ENCODE measurements at places on chromosomes 1 and 21.

DNA sequence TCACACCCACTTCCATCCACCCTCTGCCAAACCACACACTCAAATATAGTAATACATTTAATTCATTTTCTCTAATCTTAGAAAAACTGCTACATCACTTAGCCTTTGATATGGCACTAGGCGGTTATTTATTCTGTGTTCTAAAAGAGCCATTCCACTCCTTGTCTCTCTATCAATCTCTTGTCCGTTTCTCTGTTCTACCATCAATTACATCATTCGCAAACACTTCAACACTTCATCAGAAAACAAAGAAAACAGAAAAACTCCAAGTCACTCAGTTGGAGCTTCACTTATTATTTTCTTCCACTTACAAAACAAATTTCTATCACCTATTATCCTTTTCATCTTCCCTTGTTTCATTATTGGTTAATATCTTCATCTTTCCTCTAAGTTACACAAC, 1523.0 kb downstream of the KCNT2 start:
- DNase-seq = no peak

DNA sequence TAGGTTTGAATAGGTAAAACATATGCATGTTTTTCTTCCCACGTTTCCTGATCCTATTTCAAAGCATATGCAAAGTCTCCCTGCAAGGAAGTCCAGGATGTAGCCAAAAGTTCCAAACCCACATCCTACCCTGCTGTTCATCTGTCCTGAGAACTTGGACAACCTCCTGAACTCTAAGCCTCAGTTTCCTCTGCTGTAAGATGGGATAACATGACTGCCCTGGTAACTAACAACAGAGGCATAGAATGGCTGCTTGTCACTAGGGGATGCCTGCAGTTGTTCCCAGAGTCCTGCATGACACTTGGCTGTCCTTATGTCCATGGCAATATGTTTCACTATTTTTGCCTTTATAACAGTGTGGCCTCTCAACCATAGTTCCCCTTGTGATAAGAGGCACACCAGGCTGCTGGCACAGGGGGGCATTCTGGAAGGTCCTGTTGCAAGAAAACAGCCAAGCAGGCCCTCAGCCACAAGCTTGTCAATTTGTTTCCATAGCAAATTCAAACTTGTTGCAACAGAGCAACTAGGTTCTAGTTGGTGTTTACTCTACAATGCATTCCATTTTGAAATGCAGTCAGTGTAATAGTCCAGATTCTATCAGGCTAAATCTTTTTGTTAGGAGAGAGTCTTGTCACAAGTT, 1.5 kb upstream of the HDGF start:
- DNase-seq = no peak

GRCh38 chr21:15191342-15191741, 126.5 kb upstream of the NRIP1 start:
- DNase-seq = no peak

DNA sequence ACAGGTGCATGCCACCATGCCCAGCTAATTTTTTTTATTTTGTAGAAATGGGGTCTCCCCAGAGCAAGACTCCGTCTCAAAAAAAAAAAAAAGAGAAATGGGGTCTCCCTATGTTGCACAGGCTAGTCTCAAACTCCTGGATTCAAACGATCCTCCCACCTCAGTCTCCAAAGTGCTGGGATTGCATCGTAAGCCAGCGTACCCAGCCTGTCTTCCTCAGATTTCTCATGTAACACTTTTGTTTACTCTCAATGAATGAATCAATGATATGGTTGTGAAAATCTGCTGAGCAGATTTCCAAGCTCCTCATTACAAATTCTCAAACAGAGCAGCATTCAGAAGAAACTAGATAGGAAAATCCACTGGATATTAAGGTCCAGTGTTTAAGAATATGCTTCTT, 6.6 kb downstream of the CMPK1 start:
- no peak for DNase-seq

DNA sequence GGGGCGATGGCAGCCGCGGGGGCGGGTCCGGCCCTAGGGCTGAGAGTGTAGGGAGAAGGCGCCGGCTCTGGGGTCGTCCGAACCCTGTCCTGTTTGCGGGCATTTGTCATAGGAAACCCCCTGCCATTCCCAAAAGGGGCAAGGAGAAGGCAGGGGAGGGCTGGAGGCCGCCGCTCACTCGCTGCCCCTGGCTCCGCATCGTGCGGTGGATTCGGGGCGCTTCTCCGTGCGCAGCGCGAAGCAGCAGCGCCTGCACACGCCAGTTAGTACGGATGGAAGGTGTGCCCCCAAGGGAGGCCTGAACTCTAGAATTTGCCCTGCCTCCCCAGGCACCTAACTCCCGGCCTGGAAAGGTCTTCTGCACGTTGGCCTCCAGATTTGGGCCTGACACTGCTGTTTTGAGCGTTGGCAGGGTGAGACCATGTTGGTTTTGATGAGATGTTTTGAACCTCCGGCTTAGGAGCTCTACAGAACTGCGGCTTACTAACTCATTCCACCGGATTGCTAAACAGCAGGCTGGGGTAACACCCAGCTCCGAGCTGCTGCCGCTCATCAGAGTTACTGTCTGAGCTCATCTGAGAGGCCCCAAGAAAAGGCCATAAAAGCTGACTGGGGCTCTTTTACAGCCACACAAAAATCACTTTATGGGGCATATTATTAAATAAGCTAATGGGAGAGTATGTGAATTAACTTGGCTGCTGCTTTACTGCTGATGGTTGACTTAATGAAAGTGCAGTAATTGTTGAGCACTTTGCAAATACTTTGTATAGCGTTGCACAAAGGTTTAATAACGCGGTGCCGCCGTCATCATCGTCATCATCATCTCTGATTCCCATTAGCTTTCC, 987 bp downstream of the GPR137B start:
- DNase-seq = no peak

DNA sequence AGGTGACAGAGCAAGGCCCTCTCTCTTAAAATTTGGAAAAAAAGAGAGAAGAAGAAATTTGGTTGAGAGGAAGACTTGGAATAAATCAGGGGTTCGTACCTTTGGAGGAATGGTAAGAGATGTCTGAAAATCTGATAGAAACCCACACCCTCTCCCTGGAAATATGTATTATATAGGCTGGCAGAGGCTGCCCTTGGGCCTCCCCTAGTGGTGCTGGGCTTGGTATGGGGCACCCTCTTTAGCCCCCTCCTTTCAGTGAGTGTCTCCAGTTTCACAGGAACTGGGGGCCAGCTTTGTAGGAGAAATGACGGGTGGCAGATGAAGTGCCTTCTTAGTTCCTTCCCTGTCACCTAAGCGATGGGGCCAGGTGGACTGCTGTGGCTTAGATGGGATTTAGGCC, 82.9 kb upstream of the SLC2A1 start:
- DNase-seq = no peak

DNA sequence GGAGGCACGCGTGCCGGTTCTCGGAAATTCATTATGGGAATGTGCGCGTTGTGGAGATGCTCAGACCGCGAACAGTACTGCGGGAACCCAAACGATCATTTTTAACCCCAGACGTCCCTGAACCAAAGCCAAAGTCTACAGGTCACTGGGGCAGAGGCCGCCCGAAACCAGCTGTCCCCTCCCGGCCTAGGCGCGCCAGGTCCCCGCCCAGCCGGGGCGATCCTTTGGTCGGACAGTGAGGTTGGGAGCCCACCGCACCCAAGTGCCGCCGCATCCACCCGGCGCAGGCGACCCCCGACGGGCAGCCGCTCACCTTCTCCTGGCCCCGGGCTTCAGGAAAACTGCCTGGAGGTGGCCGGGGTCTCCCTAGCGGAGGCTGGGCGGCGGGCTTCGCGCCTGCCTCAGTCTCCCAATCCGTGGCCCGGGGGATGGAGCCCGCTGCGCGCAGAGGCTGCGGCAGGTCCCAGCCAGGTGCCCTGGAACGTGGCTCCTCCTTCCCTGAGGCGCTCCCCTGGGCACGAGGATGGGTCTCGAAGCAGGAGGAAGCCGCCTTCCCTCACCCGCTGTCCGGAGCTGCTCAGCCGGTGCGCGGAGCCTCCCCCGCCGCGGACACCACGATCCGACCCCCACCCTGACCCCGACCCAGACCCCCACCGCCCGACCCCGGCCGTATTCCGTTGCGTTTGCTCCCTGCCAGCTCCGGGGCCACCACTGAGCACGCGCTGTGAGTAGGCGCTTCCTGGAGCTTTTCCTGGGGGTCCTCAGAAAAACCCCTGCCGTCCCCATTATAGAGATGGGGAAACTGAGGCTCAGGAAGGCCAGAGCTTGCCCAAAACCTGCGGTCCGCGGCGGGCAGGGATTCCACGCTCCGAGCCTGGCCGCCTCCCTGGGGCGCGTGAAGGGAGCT, 8.1 kb upstream of the SLX9 start:
- no peak for DNase-seq

DNA sequence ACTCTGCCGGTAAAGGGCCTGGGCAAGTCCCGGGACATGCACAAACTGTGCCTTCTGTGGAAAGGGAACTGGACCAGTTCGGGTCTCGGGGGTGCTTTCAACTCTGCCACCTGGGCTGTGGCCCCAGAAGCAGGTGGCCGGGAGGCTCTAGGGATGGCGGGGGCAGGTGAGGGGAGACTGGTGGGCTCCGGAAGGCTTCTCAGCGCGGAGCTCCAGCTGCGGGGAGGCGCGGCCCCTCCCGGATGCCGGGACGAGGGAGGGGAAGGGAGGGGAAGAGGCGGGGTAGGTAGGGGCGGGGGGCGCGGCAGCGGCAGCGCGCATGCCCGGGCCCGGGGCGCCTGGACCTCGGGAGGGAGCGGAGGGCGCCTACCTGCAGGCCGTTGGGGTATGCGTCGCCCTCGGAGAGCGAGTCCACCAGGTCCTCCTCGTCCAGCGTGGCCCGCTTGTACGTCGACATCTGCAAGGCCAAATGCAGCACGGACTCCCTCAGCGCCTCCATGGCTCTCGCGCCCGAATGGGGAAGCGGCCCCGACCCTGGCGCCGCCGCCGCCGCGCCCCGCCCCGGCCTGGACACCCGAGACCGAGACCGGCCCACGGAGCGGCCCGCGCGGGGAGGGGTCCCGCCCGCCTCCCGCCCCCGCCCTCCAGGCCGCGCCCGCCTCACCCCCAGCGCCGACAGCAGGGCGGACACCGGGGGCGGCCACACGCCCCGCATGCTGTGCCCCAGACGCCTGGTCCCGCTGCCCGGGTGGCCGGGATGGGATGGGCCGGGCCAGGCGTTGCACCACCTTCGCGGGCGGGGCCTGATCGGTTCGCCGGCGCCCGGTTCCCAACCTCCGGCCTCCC, at the start of gene ECE1:
ECE1 (minus strand) TSS at position 764 of the 846 bp plus-strand sequence; CDS start at position 715, 49 bp downstream.
- peak; percentile 47 for DNase-seq

DNA sequence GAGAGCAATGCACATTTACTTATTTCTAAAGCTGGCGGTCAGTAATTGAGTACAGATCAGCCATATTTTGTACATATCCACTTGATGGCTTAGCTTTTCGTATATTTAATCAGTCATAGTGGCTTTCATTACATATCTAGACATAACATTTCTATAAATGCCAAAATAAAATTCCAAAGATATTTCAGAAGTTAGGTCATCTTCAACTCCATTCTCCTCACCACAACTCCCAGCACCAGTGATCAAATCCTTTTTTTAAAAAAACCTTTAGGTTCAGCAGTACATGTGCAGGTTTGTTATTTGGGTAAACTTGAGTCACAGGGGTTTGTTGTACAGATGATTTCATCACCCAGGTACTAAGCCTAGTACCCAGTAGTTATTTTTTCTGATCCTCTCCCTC, 53.9 kb upstream of the GNG4 start:
- no peak for DNase-seq

DNA sequence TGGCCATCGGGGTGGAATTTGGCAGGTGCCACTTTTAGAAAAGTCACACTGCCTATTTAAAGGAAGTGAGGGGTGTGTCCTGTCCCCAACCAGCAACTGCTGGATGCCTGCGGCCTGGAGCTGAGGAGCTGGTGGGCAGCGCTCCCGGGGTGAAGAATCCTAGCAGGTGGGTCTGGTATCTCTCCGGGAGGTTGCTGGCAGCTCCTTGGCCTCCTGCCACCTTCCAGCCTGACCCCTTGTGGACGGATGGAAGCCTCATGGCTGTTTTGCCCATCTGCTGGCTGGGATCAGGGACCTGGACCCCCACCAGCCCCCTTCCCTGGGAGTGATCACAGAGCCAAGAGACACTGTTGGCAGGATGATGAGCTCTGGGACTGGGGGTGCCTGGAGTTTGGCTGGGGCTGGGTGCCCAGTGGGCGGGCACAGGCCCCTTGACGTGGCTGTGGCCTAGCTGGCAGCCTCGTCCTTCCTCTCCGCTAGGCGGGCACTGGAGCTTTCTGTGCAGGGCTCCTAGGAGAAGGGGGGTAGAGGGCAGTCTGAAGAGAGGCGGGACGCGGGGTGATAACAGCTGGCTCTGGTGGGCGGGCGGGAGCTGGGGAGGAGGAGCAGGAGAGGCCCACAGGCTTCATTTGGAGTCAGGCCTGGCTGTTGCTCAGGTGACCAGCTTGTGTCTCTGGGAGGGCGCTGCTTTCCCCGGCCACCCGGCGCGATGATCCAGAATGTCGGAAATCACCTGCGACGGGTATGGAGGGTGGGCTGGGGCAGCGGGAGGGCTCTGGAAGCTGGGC, at the start of gene ACOT11:
ACOT11 (plus strand) TSS at position 628 of the 788 bp plus-strand sequence; CDS start at position 710, 82 bp downstream.
- no peak for DNase-seq

DNA sequence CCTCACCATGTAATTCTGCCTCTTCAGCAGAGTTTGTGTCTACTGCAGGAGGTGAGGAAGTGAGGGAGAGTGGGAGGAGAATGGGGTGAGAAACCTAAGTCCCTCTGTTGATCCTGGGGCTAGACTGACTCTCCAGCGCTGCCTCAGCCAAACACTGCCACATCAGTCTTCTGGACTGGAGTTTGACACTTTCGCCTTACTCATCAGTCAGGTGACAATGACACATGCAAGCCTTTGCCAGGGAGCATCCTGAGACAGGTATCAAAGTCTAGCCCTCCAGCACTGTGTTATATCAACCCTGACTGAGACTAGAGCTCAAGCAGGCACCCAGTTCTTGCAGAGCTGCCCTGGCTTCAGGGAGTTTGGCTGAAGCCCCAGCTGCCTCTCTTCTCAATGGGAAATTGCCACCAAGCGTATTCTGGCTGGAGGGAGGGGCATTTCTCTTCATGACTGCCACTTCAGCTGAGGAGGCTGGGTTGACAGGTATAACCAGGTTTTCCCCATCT, 33.3 kb upstream of the SUCO start:
- DNase-seq = no peak

- DNase-seq = no peak
These were observed 4.1 kb downstream of the NUDT17 start for GRCh38 chr1:145849356-145850160.

DNA sequence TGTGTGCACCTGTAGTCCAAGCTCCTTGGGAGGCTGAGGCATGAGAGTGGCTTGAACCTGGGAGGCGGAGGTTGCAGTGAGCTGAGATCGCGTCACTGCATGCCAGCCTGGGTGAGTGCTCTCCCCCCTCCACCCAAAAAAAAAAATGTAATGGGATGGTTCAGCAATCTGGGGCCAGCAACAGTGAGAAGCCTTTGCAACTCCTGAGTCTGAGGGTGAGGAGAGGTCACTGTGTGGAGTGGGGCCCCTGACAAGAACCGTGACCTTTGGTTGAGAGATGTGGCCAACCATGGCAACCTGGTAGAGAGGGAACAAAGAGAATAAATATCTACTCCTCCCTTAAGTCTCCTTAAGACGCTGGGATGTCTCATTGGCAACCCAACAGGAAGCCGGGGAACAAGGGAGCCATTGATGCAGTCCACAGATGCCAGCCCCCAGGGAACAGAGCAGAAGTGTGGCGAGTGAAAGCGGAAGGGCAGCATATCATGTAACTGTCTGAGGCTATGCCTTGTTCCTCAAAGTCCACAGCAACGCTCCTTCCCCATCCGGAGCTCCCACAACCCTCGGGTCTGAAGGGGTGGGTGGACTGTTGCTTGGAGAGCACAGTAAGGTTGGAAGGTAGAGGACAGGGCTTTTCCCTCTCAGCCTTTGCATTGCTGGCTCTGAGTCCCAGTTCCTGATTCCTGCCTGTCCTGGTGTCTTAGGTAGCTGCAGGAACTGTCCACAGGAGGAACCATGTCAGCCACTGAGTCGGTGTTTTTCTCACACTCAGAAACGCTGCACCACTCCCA, 8.3 kb downstream of the TRNP1 start:
- DNase-seq = no peak

GRCh38 chr21:42847051-42847707, 32.2 kb downstream of the WDR4 start:
- no peak for DNase-seq
